Stimulated activated CD8-positive, alpha-beta memory T cell treated with anti-CD3 and anti-CD28 coated beads, Interleukin-7, amount 100 ng/mL, for 1 hour (primary cell): ENCODE measurements at places on chromosomes 4 and X.

- DNase-seq = no peak
Measured at GRCh38 chr4:94798808-94799207, 41.1 kb downstream of the BMPR1B start.

DNA sequence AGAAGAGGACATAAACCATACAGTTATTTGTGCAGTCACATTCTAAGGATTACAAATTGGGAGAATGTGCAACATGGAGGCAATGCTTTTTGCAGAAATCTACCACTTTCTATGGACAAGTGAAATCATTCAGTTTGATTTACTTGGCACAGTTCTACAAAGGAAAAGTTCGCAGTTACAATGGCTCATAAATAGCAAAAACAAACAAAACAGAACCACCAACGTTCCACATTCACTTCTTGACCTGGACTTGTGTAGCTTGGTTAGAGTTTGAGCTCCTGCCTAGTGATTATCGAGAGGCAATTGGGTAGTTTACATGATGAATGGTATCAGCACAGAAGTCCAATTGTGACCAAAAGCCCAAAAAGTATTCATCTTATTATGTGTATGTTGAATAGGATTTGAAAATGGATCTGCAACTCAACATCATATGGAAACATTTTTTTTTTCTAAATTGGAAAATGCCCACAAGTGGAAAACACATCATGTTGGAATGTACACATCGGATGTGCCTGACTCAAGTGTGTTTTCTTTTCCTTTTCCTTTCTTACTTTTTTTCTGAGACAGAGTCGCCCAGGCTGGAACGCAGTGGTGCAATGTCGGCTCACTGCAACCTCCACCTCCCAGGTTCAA, 123.8 kb downstream of the LUZP4 start:
- no peak for DNase-seq

- DNase-seq = no peak
Measured at GRCh38 chrX:67601771-67602170, 58.0 kb downstream of the AR start.

DNA sequence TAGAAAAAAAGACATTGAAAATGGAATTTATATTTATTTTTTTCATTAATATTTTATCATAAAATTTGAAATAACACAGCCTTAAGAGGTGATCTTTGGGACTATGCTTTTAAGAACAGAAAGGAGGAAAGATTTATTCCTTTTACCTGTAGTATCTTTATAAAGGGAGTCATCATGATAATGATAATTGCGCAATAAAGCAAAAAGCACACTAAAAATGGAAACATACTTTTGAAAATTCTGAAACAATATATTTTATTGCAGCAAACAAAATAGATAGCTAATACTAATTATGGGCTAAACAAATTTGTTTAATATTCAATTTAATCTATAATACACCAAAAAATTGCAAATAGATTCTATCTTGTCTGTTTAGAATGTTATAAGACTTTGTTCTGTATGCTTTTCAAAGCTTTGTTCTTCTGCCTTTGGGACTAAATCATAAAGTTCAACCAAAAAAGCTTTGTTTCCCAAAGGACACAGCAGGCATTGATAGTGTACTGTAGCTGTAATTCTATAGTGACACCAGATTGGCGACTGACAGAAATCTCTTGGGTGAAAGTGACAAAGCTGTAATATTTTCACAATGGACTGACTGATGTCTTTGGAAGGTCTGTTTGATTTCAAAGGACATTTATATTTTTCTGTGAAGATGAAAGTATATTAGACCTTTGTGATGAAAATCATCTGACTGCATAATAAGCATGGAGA, 2156.6 kb upstream of the TENM3 start:
- no peak for DNase-seq

DNA sequence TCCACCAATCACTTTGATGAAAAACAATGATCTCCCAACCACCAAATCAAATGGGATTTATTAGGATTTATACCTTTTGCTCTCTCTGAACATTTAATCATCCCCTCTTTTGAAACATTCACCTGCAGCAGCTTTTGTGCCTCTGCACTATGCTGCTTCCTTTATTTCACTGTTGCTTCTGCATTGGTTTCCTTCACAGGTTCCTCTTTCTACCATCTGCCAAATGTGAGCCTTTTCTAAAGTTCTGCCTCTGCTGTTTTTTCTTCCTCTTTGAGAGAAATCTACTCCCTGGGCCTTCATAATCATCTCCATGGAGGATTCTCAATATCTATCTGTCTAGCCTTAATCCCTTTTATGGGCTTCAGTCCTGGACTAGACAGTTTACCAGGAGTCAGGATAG, 24.7 kb downstream of the CUL4B start:
- no peak for DNase-seq

GRCh38 chr4:70954032-70954431, 39.4 kb upstream of the DCK start:
- no peak for DNase-seq

- no peak for DNase-seq
Measured at GRCh38 chr4:103123114-103123513, 23.5 kb upstream of the BDH2 start.

GRCh38 chr4:31979988-31980387, 1259.8 kb downstream of the PCDH7 start:
- DNase-seq = no peak

GRCh38 chrX:24979081-24979480, 36.7 kb downstream of the ARX start:
- no peak for DNase-seq

DNA sequence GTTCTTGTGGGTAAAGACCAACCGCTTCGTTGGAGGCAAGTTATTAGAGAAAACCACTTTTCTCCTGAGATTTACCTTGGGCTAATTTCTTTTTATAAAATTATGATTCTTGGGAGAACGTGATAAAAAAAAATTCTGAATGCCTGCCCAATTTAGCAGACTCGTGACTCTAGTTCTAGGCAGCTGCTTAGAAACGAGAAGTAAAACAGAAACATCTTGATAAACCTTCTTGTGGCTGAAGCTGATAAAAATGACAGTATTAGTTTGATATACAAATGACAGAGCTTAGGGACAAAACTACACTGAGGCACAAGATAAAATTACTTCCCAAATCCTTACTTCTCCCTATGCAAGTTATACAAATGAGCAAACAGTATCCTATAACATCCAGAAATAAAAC, 458.9 kb upstream of the TEX13C start:
- no peak for DNase-seq

- DNase-seq = no peak
Measured at GRCh38 chr4:62288808-62289541, 1088.8 kb downstream of the ADGRL3 start.

GRCh38 chr4:48742412-48742811, 37.7 kb downstream of the FRYL start:
- no peak for DNase-seq

GRCh38 chrX:149114001-149114400, 391.1 kb downstream of the IDS start:
- DNase-seq = no peak

DNA sequence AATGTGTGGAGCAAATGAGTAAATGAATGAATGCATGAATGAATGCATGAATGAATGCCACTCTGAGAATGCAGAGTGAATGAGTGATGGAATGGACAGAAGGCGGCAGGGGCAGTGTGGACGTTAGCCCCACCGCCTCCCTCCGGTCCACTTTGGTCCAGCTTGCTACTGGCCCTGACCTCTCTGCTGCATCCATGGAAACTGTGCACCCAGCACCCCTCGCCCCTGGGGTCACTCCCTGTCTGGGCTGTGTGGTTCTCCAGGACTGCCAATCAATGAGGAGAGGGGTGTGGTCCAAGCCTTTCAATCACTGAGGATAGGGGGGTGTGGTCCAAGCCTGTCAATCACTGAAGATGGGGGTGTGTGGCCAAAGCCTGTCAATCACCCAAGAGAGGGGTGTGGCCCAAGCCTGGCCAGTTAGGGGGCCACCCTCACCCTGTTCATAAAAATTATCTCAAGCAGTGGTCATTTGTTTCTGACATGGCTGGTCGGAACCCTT, 39.2 kb upstream of the ASMTL start:
- DNase-seq = no peak

GRCh38 chr4:76002176-76002575, 5.1 kb downstream of the CXCL9 start:
- DNase-seq = no peak

DNA sequence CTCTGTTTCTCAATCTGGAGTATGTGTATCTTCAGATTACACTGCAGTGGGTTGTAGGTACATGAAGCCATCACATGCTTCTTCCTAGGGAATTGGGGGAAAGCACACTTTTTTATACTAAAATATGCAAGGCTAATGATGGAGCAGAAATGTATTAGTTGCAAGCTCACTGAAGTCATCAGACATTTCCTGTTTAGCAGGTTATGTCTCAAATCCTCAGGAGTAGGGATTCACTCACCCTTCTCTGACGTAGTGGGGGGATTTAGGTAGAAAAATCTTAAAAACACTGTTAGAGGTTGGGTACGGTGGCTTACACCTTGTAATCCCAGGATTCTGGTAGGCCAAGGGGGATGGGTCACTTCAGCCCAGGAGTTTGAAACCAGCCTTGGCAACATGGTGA, 128.4 kb upstream of the GPC4 start:
- DNase-seq = no peak
